ENCODE measurements at places on chromosomes 5 and 9.

- no peak for DNase-seq
Measured at GRCh38 chr9:134340475-134341160, 14.4 kb downstream of the RXRA start.

GRCh38 chr5:2701592-2701991, 49.9 kb downstream of the IRX2 start:
- no peak for DNase-seq

GRCh38 chr5:180658774-180659564, 9.6 kb upstream of the FLT4 start:
- no peak for DNase-seq

DNA sequence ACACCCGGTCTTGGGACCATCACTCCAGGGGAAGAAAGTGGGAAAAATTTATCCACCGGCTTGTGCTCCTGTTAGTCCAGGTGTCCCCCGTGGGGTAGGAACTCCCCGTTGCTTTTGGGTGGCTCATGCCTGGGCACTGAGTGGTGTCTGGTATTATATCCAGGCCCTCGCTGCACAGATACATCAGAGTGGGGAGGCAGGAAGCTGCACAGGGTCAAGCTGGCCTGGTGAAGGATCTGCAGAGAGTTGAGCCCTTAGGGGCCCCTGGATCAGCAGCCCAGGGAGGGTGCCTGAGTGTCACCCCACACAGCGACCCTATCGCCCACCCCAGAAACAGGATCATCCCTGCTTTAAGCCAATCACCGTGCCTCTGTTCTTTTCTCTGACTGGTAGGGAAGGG, 24.4 kb upstream of the COL5A1 start:
- DNase-seq = peak; percentile 26

- DNase-seq = no peak
Measured at GRCh38 chr9:129687391-129687790, 21.9 kb downstream of the PRRX2 start.

DNA sequence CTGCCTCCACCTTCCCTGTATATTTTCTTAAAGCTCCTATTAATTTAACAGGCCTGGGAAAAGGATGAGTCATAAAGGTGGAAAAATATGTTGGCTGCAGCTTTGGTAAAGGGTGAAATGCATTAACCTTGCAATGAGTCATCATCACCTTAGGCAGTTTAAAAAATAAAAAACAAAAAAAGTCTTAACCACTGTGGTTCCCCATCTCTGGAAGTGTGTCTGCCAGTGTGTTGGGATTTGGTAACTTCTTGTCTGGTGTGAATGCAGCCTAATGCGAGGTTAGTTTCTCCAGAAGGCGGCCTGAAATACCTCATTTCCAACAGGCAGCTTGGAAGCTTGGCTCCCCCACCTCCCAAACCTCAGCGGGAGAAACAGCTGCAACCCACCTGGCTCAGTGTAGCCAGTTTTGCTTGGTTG, 265.3 kb upstream of the GAS1 start:
- DNase-seq = no peak

GRCh38 chr9:135032041-135032835, 55.2 kb upstream of the OLFM1 start:
- DNase-seq = no peak

GRCh38 chr5:108320231-108320630, 61.7 kb downstream of the FBXL17 start:
- no peak for DNase-seq

DNA sequence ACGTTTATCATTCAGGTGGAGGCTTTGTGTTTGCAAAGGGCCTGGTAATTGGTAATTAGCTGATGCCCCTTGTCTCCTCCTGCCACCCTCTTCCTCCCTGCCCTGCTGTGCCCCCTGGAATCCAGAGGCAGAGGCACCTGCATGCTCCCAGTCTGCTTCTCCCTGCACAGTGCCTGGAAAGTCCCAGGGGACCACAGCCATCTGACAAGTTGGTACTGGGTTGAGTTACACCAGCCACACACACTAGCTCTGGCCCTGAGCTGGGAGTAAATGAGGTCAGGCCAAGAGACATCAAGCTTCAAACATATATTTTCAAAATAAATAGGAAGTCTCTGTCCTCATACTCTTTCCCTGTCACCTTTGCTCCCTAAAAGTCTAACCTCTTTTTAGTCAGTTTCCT, 56.3 kb downstream of the INSYN2B start:
- no peak for DNase-seq

DNA sequence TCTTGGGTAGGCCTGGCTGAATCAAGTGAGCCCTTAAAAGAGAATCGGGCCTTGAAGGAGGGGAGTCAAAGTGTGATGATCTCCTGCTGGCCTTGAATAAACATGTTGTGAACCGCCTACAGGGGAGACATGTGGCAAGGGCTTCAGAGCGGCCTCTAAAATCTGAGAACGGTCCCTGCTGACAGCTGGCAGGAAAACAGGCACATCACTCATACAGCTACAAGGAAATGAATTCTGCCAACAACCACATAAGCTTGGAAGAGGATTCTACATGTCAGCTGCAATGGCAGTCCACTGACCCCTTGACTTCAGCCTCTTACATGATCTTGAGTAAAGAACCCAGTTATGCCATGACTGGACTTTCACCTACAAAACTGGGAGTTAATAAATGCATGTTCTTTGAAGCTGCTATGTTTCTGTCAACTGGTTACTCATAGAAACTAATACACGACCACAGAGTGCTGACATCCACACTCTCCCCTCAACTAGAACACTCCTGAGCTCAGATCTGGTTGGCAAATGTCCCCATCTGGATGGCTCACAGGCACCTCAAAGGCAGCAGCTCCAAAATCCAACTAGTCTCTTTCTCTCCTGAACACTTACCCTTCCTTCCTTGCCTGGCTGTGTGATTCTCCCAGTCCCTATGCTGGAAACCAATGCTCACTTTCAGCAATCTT, 333.1 kb downstream of the ASTN2 start:
- no peak for DNase-seq

DNA sequence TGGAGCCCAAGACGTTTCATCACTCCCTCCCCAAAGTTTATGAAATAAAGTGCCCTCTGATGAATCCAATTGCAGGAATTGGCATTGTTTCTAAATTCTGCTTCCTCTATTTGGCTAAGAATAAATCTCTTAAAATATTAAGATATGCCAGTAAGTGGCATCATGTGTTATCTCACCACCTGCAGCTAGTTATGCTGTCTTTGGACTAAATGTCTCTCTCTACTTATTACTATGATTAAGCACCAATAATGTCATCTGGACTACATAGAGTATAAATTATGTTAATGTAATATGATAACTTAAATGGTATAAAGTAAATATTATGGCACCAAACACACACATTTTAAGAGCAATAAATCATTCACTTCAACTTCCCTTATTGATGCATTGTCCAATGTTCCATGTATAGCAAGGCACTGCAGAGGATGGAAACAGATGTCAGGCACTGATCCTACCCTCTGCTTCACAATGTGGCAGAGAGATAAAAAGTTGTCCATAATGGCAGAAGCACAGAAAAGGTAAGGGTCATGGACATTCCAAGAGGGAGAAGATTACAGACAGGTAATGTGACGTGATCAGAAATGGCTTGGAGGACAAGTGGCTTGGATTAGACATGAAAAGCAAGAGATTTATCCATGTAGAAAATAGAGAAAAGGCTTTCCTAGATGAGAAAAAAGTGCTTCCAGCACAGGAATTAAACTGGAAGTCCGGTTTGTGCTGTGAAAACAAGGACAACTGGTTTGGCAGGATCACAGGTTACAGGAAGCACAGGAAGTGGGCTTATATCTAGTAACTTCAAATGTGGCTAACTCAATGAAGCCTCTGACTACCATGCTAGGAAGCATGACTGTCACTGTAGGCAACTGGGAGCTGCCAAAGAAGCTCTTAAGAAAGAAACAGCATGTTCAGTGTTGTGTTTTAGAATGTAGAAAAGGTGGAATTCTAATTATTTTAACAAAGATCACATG, 26.7 kb downstream of the MARCHF11 start:
- DNase-seq = no peak

DNA sequence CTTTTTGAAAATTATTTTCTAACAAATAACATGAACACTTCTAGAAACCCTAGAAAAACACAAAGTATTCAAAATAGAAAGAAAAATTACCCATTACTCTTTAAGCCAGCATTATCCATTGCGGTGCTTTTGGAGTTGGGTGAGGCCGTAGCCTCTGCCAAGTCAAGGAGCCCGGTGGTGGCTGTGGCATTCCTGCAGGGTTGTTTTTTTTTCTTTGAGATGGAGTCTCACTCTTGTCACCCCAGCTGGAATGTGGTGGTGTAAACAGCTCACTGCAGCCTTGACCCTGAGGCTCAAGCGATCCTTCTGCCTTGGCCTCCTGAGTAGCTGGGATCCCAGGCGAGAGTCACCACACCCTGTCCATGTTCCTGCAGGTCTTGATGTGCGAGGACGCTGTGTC, 8.2 kb upstream of the AHRR start:
- no peak for DNase-seq

GRCh38 chr5:35103637-35104299, 56.0 kb upstream of the AGXT2 start:
- no peak for DNase-seq

- DNase-seq = no peak
Measured at GRCh38 chr5:74063346-74063745, 437.4 kb downstream of the ARHGEF28 start.

DNA sequence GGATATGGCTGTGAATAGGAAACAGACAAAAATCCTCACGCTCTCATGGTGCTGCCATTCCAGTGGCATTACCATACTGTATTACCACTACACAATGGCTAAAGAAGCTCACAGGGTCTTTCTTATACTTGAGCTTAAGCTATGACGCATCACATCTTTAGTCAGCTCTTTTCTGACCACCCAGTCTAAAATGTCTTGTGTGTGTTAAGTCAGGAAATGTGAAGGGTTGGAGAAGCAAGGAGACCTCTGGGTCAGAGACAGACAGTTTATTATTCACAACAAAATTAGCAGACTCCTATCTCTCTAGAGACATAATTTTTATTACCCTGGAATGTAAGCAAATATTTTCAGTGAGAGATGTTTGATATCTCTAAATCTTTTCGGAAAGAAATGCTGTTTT, 1583.2 kb upstream of the WWC1 start:
- DNase-seq = no peak

DNA sequence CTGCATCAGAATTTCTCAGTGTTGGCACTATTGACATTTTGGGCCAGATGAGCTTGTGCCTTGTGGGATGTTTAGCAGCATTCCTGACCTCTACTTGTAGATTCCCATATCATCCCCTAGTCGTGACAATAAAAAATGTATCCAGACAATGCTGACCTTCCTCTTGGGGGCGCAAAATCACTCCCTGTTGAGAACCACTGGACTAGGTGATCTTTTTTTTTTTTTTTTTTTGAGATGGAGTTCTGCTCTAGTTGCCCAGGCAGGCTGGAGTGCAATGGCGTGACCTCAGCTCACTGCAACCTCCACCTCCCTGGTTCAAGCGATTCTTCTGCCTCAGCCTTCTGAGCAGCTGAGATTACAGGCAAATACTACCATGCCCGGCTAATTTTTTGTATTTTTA, 22.6 kb downstream of the STXBP1 start:
- no peak for DNase-seq

DNA sequence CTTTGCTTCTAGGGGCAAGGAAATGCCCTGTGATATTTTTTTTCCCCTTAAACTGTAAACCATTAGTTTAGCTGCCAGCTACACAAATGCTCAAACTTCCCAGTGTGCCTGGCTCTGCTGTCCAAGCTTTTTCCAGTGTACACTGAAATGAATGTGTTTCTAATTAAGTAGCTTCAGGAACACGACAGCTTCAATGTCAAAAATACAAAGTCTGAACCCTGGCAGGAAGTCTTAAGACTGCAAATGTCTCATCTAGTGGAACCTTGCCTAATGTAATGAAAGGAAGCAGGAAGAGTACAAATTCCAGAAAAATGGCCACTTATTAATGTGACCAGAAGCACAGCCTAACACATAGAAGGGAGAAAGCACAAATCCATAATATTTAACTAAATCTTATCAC, 255.2 kb downstream of the CRB2 start:
- DNase-seq = peak; percentile 5

DNA sequence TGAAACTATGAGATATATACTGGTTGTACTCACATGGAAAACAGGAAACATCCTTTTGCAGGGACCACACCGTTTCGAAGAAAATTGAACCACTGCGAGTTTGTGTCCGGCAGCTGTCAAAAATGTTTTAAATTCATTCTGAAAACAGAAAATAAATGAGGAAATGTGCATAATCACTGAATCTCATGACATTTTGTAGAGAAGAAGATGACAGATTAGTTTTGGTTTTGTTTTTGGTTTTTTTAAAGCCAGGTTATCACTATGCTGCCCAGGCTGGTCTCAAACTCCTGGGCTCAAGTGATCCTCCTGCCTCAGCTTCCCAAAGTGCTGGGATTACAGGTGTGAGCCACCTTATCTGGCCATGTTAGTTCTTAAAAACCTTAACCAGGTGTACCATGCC, 3.5 kb downstream of the TXNDC8 start:
- no peak for DNase-seq

DNA sequence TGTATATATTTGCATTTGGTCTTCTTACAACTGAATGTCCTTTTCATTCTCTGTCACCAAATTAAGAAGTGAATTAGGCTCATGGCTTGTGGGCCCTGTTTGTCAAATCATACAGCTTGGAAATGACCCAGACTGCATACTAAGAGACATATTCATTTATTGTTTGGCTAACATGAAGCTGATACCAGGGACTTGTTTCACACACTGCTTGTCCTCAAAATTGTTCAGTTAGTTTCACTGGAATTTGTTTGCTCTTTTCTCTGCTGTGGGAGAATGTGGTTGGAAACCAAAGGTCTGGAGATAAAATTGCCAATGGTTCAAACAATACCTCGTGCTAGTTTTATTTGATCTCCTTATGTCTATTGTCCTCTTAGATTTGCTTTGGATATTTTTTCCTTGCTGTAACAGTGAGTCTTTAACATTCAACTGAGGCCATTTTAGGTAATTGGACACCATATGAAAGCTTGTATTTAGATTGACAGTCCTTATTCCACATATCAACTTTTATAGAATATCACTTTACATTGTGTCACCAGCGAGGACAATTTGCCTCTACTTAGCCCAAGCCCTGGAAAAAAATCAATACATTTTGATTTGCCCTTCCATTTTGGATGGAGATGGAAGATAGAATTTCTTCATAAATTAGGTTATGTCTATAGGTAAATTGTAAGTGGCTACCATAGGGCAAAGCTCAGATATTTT, 144.3 kb upstream of the MTAP start:
- DNase-seq = no peak

- DNase-seq = no peak
Measured at GRCh38 chr5:150347003-150347402, 10.5 kb upstream of the TCOF1 start.

GRCh38 chr5:3202570-3202969, 393.1 kb upstream of the IRX1 start:
- no peak for DNase-seq

GRCh38 chr9:72524820-72525540, 3.6 kb downstream of the TMC1 start:
- DNase-seq = no peak

- no peak for DNase-seq
Measured at GRCh38 chr9:22790329-22790728, 343.7 kb downstream of the DMRTA1 start.

GRCh38 chr5:158616707-158617106, 483.0 kb downstream of the EBF1 start:
- DNase-seq = no peak
